Fibroblast of the aortic adventitia (primary cell): ENCODE measurements at places on chromosomes 16 and 17. TPM values are rescaled to one million over a fixed set of nuclear protein-coding genes. Genes with fewer than 3 reads are reported as not detected.

DNA sequence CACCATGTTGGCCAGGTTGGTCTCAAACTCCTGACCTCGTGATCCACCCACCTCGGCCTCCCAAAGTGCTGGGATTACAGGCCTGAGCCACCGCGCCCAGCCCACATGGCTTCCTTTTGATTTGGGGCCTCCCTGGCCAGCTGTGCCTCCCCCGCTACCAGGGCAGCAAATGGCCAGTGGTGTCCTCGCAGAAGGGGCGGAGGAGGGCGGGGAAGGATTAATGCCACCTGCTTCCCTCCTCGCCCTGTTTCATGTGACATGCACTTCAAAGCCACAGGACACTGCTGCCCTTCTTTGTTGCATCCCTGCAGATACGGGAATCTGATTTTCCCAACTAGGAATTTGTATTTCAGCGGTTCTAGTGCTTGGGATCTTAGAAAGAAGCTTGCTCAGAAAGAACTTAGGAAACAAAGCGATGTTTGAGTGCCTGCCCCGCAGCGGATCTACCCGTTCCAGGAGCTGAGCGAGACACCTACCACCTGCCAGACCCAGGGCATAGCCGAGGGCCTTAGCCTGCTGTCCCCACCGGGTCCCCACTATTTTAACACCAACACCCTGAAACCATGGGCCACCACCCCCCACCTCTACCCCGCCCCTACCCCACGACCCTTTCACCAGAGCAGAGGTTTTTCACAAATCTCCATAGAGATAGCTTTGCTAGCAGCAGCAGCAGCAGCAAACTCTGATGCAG, 37.7 kb upstream of the CCDC182 start:
- no peak for DNase-seq

DNA sequence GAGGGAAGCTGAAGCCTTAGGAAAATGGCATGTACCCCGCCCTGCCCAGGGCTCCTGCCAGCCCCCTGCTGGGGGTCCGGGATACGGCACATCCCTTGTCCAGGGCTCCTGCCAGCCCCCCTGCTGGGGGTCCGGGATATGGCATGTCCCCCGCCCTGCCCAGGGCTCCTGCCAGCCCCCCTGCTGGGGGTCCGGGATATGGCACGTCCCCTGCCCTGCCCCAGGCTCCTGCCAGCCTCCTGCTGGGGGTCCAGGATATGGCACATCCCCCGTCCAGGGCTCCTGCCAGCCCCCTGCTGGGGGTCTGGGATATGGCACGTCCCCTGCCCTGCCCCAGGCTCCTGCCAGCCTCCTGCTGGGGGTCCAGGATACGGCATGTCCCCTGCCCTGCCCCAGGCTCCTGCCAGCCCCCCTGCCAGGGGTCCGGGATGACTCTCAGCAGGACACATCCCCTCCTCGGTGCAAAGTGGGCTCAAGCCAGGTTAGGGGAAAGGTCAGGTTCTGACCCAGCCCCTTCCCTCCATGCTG, 43.2 kb downstream of the RPH3AL start:
- no peak for DNase-seq

- DNase-seq = peak; percentile 11
Observed at GRCh38 chr17:64950871-64951270, 31.6 kb upstream of the LRRC37A3 start.

GRCh38 chr16:1610071-1610898, 1.6 kb downstream of the IFT140 start:
- peak; percentile 79 for DNase-seq

GRCh38 chr16:56637814-56638750, at the start of gene MT1A:
TSS of gene MT1A (plus strand) at chr16:56638666. CDS start at chr16:56638739, 73 bp downstream.
- peak; percentile 44 for DNase-seq

Gene C17orf113
- 0.09 and 0.49 TPM in 2 replicates for total RNA-seq

Gene AXIN2
- 8.0 and 11.1 TPM in 2 replicates for total RNA-seq

Gene FN3K
- total RNA-seq = 0.74 and 2.8 TPM in 2 replicates
